Epithelial cell of umbilical artery (primary cell): ENCODE measurements at places on chromosomes 7 and 10. TPM values are rescaled to one million over a fixed set of nuclear protein-coding genes. Genes with fewer than 3 reads are reported as not detected.

Gene CYP2E1
- 0.32 TPM in 1 of 2 replicates, not detected in the other for total RNA-seq

Gene LRMDA
- total RNA-seq: 0.46 and 3.9 TPM in 2 replicates

Gene MUC12
- not detected in 2 replicates for total RNA-seq

Gene UPK3B
- total RNA-seq: not detected in 2 replicates

Gene PVRIG
- not detected in 2 replicates for total RNA-seq

Gene NPC1L1
- not detected in 2 replicates for total RNA-seq

Gene UPK3BL1
- 1.9 and 3.0 TPM in 2 replicates for total RNA-seq

Gene SNX10
- 0.32 and 0.61 TPM in 2 replicates for total RNA-seq

Gene ZNF736
- total RNA-seq: 2.9 and 9.1 TPM in 2 replicates

Gene TFEC
- 1.7 and 1.9 TPM in 2 replicates for total RNA-seq

Gene SPDYE11
- not detected in 2 replicates for total RNA-seq

Gene PLA2G12B
- total RNA-seq: not detected in 2 replicates

Gene MYOF
- total RNA-seq: 169 and 214 TPM in 2 replicates

Gene INTS15
- 9.1 and 11.2 TPM in 2 replicates for total RNA-seq

Gene TMEM176A
- not detected in 2 replicates for total RNA-seq

Gene SMKR1
- total RNA-seq: 0.46 TPM in 1 of 2 replicates, not detected in the other

Gene VWDE
- 0.65 and 1.7 TPM in 2 replicates for total RNA-seq

Gene NEUROG3
- not detected in 2 replicates for total RNA-seq

Gene HOXA1
- 0.30 and 0.32 TPM in 2 replicates for total RNA-seq

Gene CUZD1
- 0.91 and 0.97 TPM in 2 replicates for total RNA-seq

Gene GIMAP2
- 44.5 and 93.8 TPM in 2 replicates for total RNA-seq

Gene TUBAL3
- total RNA-seq: under 0.01 and 0.15 TPM in 2 replicates

Gene NPSR1
- not detected in 2 replicates for total RNA-seq

Gene TMEM229A
- total RNA-seq: not detected in 2 replicates

Gene SLC39A12
- total RNA-seq: under 0.01 TPM in 1 of 2 replicates, not detected in the other

Gene OR9A2
- not detected in 2 replicates for total RNA-seq

Gene ZNF655
- total RNA-seq: 10.1 and 19.5 TPM in 2 replicates

Gene SPAM1
- not detected in 2 replicates for total RNA-seq

Gene OPALIN
- total RNA-seq: not detected in 2 replicates

Gene VCL
- total RNA-seq: 128 and 186 TPM in 2 replicates

Gene RP9
- 11.2 and 13.6 TPM in 2 replicates for total RNA-seq

Gene MACROH2A2
- total RNA-seq: 0.65 and 1.4 TPM in 2 replicates

Gene OR13A1
- total RNA-seq: not detected in 2 replicates

Gene CLDN4
- 0.46 TPM in 1 of 2 replicates, not detected in the other for total RNA-seq

Gene A1CF
- total RNA-seq: not detected in 2 replicates

Gene RALA
- 96.5 and 113 TPM in 2 replicates for total RNA-seq

Gene PRKRIP1
- 10.4 and 18.5 TPM in 2 replicates for total RNA-seq

Gene SCART1
- 0.65 and 0.76 TPM in 2 replicates for total RNA-seq

Gene MOGAT3
- total RNA-seq: not detected in 2 replicates

Gene MYOZ1
- total RNA-seq: not detected in 2 replicates

Gene ADCY1
- total RNA-seq: 0.32 and 0.61 TPM in 2 replicates

Gene MRLN
- not detected in 2 replicates for total RNA-seq

Gene SUGCT
- total RNA-seq: 1.2 and 2.3 TPM in 2 replicates

Gene HECW1
- total RNA-seq: not detected in 2 replicates
